ENCODE measurements at places on chromosomes 11 and 22.
A peak's percentile ranks its signal among the peaks of the same experiment; 100 is the strongest.

- no peak for DNase-seq
These were observed 16.0 kb upstream of the CCDC81 start for GRCh38 chr11:86358720-86359119.

- DNase-seq: no peak
These were observed 24.2 kb upstream of the ST3GAL4 start for GRCh38 chr11:126331286-126331685.

GRCh38 chr11:11703885-11704284 lies 82.1 kb upstream of the GALNT18 start:
- no peak for DNase-seq

DNA sequence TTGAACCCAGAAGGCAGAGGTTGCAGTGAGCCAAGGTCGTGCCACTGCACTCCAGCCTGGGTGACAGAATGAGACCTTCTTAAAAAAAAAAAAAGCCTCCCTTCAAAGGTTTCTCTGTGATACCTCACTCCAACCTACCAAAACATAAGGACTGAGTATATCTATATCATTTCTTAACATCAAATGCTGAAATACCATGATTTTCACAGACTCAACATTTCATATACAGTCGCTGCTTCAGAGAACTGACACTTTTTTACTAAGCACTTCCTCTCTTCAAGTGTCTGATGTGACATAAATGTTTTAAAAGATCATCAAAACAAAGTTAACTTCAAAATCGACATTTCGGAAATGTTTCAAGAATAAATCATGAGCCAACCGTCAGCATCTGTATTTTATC lies 12.0 kb downstream of the PRR14L start:
- DNase-seq: no peak

DNA sequence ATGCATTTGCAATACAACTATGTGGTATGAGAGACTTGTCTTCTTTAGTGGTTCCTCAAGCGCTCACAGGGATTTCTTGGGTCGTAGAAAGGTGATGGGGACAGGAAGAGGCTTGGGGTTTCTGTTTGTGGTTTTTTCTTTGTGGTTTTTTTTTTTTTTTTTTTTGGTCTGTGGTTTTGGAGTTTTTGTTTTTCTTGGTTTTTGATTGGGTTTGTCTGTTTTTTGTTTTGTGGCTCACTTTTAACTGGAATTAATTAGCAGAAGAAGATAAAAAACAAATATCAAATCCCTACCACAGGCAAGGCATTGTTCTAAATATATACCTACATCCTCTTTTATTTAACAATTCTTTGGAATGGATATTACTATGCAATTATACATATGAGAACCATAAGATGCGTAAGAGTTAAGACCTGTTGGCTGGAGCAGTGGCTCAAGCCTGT lies 5.5 kb downstream of the TTC28 start:
- no peak for DNase-seq

DNA sequence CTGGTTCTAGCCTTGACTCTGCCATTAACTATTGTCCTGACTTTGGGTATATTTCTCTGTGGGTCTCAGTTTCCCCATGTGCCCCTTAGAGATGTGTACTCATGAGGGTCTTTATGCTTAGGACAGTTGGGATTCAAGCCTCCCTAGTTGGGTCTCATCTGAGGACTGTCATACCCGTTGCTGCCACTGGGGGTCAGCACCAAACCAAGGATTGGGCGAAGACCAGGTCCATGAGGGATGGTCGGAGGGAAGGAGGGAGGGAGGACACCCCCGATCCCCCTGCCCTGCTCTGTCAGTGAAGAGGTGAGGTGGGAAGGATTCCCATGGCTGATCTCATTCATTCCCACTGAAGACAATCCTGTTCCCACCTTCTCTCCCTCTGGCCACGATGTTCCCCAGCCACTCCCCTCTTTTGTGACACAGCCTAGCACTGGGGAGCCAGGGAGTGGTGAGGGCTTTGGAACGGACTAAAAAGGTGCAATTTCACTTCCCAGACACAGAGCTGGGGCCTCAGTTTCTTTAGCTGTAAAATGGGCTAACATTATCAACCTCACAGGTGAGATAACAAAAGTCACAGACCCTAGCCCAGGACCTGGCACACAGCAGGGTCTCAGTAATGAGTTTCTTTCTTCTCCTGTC lies 12.4 kb upstream of the KLHL35 start:
- peak; percentile 42 for DNase-seq

- DNase-seq: no peak
These were observed 49.5 kb downstream of the PPFIBP2 start for GRCh38 chr11:7563281-7563680.

DNA sequence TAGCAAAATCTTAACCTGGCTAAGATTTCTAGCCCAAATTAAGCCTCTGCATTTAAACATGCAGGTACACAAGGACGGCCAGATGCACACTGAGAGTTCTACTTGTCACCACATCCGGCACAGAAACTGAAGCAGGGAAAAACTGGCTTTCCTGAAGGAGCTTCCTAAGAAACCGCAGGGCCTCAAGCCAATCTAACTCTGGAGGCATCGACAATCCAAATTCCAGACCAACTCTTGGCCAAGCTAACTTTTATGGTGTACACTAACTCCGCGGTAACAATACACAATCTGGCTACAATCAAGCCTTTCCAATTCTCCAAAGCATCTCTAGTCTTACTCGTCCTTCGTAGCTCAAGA lies 1.2 kb downstream of the MSANTD2 start:
- peak; percentile 86 for DNase-seq

- no peak for DNase-seq
These were observed 1303.4 kb downstream of the TBC1D22A start for GRCh38 chr22:48065892-48066291.

DNA sequence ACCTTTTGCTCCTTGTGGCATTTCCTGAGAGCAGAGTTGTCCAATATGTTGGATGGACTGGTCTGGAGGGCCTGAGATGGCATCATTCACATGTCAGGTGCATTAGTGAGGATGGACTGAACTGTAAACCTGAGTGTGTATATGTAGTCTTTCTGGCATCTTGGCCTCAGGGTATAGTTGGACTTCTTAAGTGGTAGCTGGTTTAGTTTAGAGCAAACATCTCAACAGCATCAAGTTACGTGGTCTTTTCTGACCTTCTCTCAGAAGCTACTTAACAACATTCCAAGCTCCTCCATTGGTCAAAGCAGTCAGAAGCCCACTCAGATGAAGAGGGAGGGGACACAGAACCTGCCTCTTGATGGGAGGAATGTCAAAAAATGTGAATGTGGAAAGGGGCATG lies 829.9 kb downstream of the METTL15 start:
- no peak for DNase-seq

DNA sequence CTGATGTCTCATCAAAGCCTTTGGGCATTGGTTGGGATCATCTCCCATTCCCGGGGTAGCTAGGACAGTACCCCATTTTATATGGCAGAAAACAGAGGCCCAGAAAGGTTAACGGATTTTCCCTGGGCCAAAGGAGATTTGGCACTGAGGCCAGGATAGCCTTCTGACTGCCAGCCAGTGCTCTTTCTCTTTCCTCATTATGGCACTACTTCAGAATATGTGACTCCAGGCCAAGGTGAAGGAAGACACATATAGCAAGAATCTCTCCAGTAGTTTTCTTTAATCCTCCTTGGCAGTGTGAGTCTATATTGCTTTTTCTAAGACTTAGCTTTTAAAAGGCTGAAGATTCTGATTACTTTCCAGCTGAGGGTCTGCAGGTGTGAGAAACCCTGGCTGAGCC lies 94.8 kb upstream of the AMOTL1 start:
- no peak for DNase-seq

GRCh38 chr11:71519546-71519945 lies 7.5 kb upstream of the KRTAP5-7 start:
- no peak for DNase-seq

GRCh38 chr22:39396797-39397195 lies 2.8 kb upstream of the TAB1 start:
- DNase-seq: no peak

- no peak for DNase-seq
These were observed 9.8 kb downstream of the MS4A6E start for GRCh38 chr11:60336767-60337391.

- DNase-seq: no peak
These were observed 110.2 kb upstream of the TEAD1 start for GRCh38 chr11:12564012-12564411.

DNA sequence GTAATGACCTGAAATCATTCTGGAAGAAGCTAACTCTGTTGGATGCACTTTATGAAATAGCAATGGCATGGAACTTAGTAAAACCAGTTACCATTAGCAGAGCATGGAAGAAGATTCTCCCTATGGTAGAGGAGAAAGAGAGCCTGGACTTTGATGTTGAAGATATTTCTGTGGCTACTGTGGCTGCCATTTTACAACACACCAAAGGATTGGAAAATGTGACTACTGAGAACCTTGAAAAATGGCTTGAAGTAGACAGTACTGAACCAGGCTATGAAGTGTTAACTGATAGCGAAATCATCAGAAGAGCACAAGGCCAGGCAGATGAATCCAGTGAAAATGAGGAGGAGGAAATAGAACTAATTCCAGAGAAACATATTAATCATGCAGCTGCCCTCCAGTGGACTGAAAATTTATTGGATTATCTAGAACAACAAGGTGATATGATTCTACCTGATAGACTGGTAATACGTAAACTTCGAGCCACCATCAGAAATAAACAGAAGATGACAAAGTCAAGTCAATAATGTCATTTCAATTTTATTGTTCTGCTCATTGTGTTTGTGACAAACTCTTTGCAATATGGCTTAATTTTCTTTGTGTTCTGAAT lies 2.0 kb downstream of the JRKL start:
- peak; percentile 17 for DNase-seq

DNA sequence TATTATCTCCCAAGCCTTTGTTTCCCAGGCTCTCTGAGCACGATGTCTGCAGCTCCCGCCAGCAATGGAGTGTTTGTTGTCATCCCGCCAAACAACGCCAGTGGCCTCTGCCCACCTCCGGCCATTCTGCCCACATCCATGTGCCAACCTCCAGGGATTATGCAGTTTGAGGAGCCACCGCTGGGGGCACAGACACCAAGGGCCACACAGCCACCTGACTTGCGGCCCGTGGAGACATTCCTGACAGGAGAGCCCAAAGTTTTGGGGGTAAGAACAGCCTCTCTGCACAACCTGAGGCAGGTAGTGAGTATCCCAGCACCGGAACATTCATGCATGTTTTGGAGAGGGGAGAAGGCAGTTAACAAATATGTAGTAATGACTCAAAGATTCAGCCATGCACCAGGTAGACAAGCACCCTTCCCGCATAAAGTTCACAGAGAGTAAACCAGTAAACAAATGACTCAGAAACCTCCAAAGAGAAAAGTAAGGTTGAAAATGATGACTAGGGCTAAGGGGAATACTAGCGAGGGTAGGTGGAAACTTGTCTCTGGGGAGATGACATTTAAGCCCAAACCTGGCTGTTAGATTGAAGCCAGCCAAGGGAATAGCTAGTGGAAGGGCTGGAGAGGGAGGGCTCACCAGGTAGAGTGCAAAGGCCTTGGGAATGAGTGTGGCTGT lies 7.2 kb downstream of the MS4A15 start:
- DNase-seq: no peak

DNA sequence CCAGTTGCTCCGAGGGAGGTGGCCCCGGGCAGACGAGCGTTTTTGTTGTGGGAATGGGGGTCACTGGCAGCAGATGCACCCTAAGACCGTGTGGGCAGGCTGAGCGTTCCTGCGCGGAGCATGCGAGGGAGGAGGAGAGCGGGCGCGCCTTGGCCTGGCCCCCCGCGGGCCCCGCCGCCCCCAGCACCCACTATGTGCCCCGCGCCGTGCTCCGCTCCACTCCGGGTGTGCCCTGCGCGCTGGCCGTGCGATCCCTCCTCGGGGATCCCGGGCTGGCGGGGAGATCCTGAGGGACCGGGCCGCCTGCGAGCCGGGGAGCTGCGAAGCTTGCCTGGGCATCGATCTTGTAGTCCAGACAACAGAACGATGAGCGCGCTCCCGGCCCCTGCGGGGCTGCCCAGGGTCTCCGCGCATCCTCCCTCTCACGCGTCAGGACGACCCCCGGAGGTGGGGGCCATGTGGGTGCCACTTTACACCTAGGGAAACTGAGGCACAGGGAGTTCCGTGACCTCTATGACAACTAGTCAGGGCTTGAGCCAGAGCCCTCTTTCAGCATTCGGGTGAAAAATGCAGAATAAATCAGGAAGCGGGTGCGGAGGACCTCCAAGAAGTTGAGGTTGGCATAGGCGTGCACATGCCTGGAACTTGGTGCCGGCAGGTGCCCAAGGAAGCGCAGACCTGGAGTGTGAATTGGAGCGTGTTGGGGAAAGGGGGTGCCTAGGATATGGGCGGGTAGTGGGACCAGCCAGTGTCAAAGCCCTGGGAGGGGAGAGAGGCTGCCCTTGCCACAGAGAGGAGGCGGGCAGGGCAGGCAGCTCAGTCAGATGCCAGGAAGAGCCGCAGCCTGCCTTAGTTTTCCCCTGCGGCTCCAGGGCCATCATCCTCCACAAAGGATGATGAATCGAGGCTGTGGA lies 1.3 kb upstream of the KMT5B start:
- no peak for DNase-seq

- no peak for DNase-seq
These were observed 781 bp downstream of the SIDT2 start for GRCh38 chr11:117179048-117179999.

DNA sequence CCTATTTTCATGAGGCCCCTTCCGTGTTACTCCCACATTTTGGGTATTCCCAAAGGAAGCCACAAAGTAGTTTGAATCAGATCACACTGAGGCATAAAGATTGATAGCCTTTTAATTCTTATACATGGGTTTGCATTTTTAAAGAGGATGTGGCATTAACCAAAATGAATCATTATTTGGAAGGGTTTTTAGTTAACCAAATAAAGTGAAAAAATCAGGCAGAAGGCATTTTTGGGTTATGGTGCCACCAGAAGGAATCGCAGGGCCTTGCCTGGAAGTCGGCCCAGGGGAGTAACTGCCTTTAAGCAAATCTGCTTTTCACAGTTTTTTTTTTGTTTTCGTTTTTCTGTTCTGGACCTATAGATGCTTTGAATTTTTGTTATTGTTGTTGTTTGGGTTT lies 55.4 kb downstream of the HSD17B12 start:
- no peak for DNase-seq

GRCh38 chr22:45009606-45010531 lies at the start of gene PHF21B:
Gene PHF21B, minus strand, starts transcription at chr22:45010005. Its CDS starts 456 bp downstream, at chr22:45009549.
- no peak for DNase-seq

- DNase-seq: no peak
These were observed 66.8 kb downstream of the SOX6 start for GRCh38 chr11:16289541-16289940.

DNA sequence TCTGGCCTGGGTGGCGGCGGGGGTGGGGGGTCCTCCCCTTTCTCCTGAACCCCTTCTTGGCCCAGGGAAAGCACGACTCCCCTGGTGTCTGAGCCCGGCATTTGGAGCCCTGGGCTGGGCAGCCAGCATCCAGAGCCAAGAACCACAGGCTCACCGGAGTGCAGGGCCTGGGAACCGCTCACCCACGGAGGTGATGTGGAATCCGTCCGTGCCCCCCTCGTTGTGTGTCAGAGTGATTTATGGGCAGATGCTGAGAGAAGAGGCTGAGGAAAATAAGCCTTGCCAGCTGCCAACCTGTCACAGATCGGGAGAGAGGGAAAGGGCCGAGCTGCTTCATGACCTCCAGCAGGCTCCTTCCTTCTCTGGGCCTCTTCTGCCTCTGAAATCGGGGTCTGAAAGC lies 33.7 kb downstream of the WNT11 start:
- no peak for DNase-seq
